B cell (primary cell): ENCODE measurements at places on chromosomes 2 and 18. TPM values are rescaled to one million over a fixed set of nuclear protein-coding genes. Genes with fewer than 3 reads are reported as not detected.
A peak's percentile ranks its signal among the peaks of the same experiment; 100 is the strongest.

- H3K27me3 ChIP-seq, result no peaks in the 10 kb centered on the region
- peak; percentile 78 for DNase-seq
- H3K4me3 ChIP-seq, result no peak overlapping the region
- no peak overlapping the region for H3K27ac ChIP-seq
- H3K36me3 ChIP-seq, result peaks cover 39% of the 10 kb centered on the region
Observed at GRCh38 chr2:238263204-238264071, 23.6 kb upstream of the HES6 start.

DNA sequence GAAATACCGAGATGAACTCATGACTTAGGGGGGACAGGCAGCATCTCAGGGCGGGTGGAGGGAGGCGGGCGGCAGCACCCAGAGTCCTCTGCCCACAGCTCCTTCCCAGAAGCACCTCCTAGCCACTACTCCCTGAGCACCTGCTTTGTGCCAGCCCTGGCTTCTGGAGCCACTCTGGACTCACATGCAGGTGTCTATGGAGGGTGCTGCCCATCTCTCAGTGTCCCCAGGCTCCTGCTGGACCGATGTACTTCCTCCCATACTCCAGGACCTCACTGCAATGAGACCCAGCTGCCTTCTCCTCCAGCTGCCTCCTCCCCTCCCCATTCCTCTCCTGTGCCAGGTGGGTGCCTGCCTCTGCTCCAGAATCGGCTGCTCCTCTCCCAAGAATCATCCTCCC is 22.1 kb upstream of the OTOS start:
- no peaks in the 10 kb centered on the region for H3K36me3 ChIP-seq
- no peak overlapping the region for H3K4me3 ChIP-seq
- no peaks in the 10 kb centered on the region for H3K27me3 ChIP-seq
- no peaks in the 10 kb centered on the region for H3K4me1 ChIP-seq

GRCh38 chr18:59272891-59273758 is at the start of gene RAX:
TSS of gene RAX (minus strand) at chr18:59273454. CDS start at chr18:59273206, 248 bp downstream.
- H3K36me3 ChIP-seq, result no peaks in the 10 kb centered on the region
- peaks cover 34% of the 10 kb centered on the region for H3K4me1 ChIP-seq
- H3K27me3 ChIP-seq, result peaks cover 51% of the 10 kb centered on the region
- peak; percentile 36 for DNase-seq
- H3K27ac ChIP-seq, result no peak within 1 kb of the TSS

GRCh38 chr2:127128445-127128904 is 21.5 kb upstream of the BIN1 start:
- H3K27me3 ChIP-seq, result no peaks in the 10 kb centered on the region
- H3K36me3 ChIP-seq, result no peaks in the 10 kb centered on the region
- H3K4me1 ChIP-seq, result peaks cover 17% of the 10 kb centered on the region
- H3K4me3 ChIP-seq, result no peak overlapping the region
- DNase-seq, result peak; percentile 58

GRCh38 chr18:57837917-57838548 is 34.9 kb upstream of the ATP8B1 start:
- no peaks in the 10 kb centered on the region for H3K27me3 ChIP-seq
- peaks cover 27% of the 10 kb centered on the region for H3K4me1 ChIP-seq
- no peaks in the 10 kb centered on the region for H3K36me3 ChIP-seq

DNA sequence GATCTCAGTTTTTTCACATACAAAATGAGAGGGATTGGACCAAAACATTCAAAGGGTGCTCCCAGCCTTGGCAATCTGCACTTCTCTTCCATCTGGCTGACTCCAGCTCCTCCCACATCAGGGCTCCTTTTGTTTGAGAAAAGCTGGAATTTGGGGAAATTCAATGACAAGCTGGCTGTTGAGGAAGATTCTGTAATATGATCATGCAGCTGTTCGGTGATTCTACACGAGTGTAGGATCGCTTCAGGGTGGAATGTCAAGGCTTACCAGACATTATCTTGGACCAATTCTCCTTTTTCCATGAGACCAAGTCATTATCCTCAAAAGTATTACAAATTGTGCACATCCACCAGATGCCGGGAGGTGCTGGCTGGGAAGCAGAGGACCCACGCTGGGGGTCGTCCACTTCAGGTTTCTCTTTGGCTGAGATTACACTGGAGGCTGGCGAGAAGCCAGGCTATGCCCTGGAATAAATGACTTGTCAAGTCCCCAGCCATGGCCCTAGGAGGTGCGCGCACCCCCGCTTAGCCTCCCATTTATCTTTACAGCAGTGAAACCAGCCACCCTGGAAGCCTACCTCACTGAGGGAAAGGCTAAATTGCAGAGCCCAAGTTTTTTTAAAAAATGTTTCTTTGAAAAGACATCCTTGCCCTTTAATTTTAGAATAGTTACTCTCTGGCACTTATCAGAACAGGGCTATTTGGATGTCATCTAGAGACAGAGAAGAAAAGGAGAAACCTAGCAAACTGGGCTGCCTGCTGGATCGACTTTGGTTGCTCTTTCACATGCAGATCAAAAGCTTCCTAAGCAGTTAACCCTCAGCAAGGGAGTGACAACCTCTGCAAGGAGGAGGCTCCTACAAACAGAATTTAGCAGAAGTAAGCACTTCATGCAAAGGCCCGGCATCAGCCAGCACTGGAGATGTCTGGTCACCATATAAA is 42.5 kb upstream of the LCLAT1 start:
- H3K27ac ChIP-seq, result no peak overlapping the region
- no peak overlapping the region for H3K4me3 ChIP-seq
- no peaks in the 10 kb centered on the region for H3K27me3 ChIP-seq

DNA sequence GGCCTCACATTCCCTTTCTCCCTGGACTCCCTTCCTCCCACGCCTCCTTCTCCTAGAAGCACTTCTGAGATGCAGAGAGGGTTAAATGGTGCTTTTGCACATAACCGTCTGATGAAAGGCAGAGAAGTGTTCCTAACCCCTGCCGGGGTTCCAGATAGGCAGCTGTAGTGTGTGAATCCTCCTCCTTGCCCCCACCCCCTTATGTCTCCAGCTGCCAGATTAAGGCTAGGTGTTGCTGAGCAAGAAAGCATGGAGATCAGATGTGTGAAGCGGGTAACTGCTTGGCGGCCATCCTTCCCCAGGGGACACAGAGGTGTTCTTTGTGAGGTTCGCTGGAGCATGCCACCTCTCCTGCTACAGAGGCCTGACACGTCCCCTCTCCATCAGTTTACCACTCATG is 88.3 kb downstream of the NRP2 start:
- no peak overlapping the region for H3K27ac ChIP-seq
- no peaks in the 10 kb centered on the region for H3K27me3 ChIP-seq
- H3K4me1 ChIP-seq, result no peaks in the 10 kb centered on the region
- H3K4me3 ChIP-seq, result no peak overlapping the region
- no peaks in the 10 kb centered on the region for H3K36me3 ChIP-seq
- no peak for DNase-seq

DNA sequence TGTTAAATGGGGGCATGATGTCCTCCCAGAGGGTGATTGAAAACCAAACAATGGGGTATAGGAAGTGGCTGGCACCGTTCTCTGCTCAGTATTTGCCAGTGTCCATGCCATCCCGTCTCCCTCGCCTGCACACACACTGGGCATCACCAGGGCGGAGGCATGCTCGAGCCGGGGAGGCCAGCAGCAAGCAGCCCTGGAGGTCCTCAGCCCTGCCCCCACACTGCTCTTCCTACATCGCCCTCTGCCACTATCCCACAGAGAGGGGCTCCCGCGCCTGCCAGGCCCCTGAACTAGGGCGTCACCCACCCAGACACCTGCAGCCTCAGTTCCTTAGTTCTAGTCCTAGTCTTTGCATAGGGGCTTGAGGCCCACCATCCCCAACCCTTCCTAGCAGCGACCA is 50.9 kb downstream of the BIN1 start:
- no peak for DNase-seq
- no peak overlapping the region for H3K4me3 ChIP-seq
- H3K27ac ChIP-seq, result no peak overlapping the region

DNA sequence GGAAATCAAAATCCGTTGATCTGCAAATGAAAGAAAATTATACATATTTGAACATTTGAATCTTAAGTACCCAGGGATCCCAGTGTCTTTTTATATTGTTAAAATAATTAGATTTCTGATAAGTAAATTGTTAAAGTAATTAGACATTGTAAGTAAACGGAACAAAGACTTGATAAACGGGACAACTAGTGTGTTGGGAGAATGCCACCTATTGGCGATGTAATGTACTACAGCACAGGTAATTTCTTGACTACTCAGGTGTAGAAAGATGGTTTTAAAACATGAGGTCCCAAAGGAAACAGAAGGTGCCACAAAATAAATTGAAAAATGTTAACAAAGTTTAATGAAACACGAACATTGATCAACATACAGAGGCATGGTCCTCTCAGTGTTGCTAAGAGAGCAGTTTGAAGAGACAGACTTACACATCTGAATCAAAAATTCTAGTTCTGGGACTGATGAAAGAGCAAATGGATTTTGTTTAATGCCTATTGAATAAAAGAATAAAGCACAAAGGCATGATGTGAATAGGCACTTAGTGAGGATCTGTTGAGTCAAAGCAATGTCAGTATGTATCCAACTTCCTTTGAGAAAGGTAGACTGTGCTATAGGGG is 103.4 kb upstream of the RASGRP3 start:
- no peak overlapping the region for H3K27ac ChIP-seq
- H3K27me3 ChIP-seq, result no peaks in the 10 kb centered on the region
- DNase-seq, result peak; percentile 70

DNA sequence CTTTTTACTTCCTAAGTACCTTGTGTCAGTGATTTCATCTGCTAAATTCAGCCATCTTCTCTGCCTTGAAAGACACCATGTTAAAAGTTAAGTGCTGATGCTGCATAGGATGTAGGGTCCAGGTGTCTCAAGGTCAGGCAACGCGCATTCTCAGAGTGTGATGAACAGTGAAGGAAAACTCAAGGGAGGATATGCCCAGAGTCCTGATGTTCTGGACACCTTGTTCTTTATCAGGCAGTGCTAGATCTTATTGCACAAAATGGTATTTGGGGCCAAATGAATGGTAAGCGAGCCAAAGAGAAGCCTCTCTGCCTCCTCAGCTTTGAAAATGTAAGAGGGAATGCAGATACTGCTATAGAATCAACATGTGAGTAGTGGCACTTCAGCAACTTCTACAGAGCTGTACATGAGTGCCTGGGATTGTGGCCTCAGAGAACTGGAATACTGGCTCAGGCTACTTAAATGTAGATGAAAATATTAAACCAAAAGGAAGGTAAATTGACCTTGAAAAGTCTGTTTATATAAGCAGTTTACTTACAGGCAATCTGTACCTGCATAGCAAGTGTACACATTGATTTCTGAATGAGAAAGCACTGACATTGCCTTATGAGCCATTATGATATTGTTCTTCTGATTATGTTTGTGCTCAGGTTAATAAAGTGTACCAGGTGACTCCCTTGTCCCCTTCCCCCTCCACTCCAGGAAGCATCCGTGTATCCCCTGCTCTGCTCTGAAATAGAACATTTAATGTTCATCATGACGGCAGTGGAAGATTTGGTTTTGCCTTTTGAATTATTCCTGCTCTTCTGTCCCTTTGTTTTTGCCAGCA is 86.7 kb upstream of the RANBP2 start:
- no peaks in the 10 kb centered on the region for H3K36me3 ChIP-seq
- H3K4me3 ChIP-seq, result no peak overlapping the region
- no peak for DNase-seq
- no peaks in the 10 kb centered on the region for H3K27me3 ChIP-seq
- H3K4me1 ChIP-seq, result peaks cover 32% of the 10 kb centered on the region
- H3K27ac ChIP-seq, result no peak overlapping the region

- H3K27me3 ChIP-seq, result no peaks in the 10 kb centered on the region
- peaks cover 26% of the 10 kb centered on the region for H3K4me1 ChIP-seq
- no peaks in the 10 kb centered on the region for H3K36me3 ChIP-seq
Observed at GRCh38 chr2:200962811-200963123, 693 bp downstream of the ORC2 start.

SEPTIN10 gene
- polyA plus RNA-seq, result 0.28 and 0.56 TPM in 2 replicates

TANC1 gene
- polyA plus RNA-seq, result 0.09 and 0.13 TPM in 2 replicates

THUMPD2 gene
- 11.0 and 11.6 TPM in 2 replicates for polyA plus RNA-seq
